ENCODE measurements at places on chromosomes 1 and 21. TPM values are rescaled to one million over a fixed set of nuclear protein-coding genes. Genes with fewer than 3 reads are reported as not detected.

The TMPRSS2 gene
- not detected for total RNA-seq

GRCh38 chr1:9062846-9063245 lies 6.6 kb downstream of the SLC2A5 start:
- no peak overlapping the region for H3K27ac ChIP-seq
- no peaks in the 10 kb centered on the region for H3K36me3 ChIP-seq
- H3K4me3 ChIP-seq = no peak overlapping the region

DNA sequence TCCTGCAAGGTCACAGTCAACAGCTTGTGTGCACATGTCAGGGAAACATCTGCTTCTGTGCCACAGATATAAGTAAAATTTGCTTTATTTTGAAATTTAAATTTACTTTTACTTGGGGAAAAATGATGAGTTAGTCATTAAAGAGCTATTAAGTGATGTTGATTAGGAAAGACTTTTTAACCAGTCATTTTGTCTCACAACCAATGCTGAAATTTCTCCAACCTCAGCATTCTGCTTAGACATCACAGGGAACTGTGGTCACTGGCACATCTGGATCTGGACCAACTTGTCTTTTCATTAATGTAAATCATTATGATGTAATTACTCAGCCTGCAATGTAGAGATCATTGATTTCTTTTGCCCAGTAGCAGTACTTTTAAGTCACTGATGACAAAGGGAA lies 301.0 kb downstream of the TTLL7 start:
- H3K4me3 ChIP-seq = no peak overlapping the region
- H3K27me3 ChIP-seq = no peaks in the 10 kb centered on the region
- peaks cover 6% of the 10 kb centered on the region for H3K4me1 ChIP-seq
- no peak for DNase-seq
- H3K36me3 ChIP-seq = no peaks in the 10 kb centered on the region

The IL20 gene
- total RNA-seq = not detected

GRCh38 chr1:40662864-40663263 lies 2.6 kb downstream of the RIMS3 start:
- H3K36me3 ChIP-seq = no peaks in the 10 kb centered on the region
- peak overlapping the region; percentile 69 for H3K27ac ChIP-seq
- no peak overlapping the region for H3K4me3 ChIP-seq
- peaks cover 28% of the 10 kb centered on the region for H3K4me1 ChIP-seq

Measured in A673 (cell line).